ENCODE measurements at places on chromosomes 7 and 10. TPM values are rescaled to one million over a fixed set of nuclear protein-coding genes. Genes with fewer than 3 reads are reported as not detected.

- peak; percentile 8 for DNase-seq
These were observed 657 bp upstream of the TMEM178B start for GRCh38 chr7:141073173-141073640.

DNA sequence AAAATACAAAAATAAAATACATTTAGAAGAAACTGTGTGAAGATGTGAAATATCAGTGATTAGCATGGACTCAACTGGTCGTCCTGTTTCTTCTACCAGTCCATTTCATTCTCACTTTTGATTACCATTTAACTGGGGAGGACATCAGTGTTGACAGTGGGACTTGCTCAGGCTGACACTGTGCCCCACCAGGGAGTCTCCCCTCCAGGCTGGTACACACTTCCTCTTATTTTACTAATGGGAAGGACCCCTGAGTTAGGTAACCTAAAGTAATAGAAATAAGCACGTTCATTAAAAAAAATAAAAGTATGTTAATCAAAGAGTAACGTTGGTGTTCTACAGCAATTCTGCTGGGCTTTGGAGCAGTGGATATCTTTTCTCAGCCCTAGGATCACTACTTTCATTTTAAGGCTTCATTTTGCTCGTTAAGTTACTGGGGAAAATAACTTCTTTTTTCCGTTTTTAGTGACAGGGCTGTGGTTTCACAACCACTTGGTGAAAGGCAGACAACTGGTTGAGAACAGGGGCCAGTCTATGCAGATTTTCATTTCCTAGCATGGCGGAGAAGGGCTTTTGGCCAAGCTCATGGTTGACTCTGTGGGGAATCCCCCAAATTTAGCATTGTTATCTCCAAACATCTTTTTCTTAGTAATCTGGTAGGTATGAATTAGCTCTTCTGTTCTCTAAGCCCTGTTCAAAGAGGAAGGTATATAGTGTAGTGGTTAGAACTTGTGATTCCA is 2.1 kb downstream of the SNX10 start:
- DNase-seq = no peak

HTR5A gene
- not detected for total RNA-seq

DNA sequence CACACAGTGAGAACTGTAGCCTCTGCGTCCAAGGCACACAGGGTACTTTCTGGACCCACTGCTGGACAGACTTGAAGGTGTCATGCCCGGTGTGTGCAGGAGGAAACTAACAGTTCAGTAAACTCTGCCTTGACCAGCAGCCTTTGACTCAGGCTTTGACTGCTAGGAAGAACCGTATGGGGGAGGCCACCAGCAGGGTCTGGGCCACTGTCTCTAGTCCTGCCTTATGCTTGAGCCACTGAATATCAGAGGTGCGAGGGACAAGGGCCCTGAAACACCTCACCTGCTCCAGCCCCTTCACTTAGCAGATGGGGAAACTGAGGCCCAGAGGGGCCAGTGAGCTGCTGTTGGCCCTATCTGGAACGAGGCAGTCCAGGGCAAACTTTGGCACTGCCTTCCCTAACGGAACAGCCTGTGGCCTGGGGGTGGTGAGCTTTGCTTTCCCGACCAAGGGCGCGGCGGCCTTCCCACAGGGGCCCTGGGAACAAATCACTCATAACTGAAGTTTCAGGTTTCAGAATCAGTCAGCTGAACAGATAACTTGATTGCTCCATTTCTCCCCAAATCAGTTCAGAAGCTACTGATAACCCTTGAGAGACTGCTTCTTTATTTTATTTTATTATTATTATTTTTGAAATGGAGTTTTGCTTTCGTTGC is 130.0 kb downstream of the FAM53B start:
- DNase-seq = no peak

GRCh38 chr10:35058134-35058533 is 32.0 kb downstream of the CUL2 start:
- DNase-seq = peak; percentile 86

All from LHCN-M2 (cell line).